ENCODE measurements at places on chromosomes 12 and 14. TPM values are rescaled to one million over a fixed set of nuclear protein-coding genes. Genes with fewer than 3 reads are reported as not detected.

DNA sequence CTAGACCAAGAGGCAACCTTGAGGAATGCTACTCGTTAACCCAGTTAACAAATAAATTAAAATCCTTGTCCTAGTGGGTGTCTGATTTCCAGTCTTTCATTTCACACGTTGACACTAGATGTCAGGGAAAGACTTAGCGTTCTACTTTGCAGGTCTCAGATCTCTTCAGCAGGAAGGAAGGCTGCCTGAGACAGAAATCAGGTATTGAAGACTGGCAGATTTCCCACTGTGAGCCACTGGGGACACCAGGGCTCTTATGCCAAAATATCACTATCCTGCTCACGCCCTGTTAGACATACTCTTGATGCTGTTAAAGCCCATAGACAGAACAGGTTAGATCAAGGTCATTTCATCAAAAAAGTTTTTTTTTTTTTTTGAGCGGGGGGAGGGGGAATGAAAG, 33.0 kb downstream of the EMP1 start:
- H3K4me1 ChIP-seq: no peaks in the 10 kb centered on the region
- H3K36me3 ChIP-seq: no peaks in the 10 kb centered on the region
- no peaks in the 10 kb centered on the region for H3K27me3 ChIP-seq

DNA sequence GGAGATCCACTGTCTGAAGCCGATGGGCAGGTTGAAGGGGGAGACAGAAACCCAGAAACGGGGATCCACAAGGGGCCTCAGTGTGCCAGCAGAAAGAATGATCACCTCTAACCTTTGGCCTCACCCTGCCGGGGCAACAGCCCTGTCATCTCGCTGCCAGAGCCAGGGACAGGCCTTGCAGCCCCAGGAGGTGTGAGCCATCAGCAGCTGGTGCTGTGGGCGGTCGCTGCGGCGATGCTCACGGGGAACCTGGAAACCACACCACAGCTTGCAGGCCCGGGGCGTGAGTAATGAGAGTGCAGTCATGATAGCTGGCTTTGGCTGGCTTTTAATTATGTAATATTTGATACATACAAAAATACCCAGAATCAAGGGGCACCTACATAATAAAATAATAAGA, 4.7 kb upstream of the TTC7B start:
- DNase-seq: peak; percentile 27
- peaks cover 2% of the 10 kb centered on the region for H3K4me1 ChIP-seq
- H3K27me3 ChIP-seq: no peaks in the 10 kb centered on the region
- H3K27ac ChIP-seq: no peak overlapping the region

DNA sequence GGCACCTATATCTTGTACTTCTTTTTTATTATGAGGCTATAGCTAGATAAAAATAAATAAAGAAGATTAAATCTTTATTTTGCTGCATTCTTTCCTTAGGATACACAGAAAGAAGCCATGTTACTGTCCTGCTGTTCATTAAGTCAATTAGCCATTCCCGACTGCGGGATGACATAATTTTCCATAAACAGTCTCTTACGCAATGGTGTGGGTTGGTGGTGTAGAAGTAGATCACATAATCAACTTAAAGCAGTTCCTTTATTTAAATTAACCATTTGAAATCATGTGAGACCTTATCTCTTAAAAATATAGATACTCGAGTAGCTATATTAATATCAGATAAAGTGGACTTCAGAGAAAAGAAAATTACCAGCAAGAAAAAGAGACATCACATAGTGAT, 40.2 kb downstream of the TAOK3 start:
- H3K36me3 ChIP-seq: no peaks in the 10 kb centered on the region
- H3K4me3 ChIP-seq: no peak overlapping the region
- no peak for DNase-seq
- no peak overlapping the region for H3K27ac ChIP-seq

DNA sequence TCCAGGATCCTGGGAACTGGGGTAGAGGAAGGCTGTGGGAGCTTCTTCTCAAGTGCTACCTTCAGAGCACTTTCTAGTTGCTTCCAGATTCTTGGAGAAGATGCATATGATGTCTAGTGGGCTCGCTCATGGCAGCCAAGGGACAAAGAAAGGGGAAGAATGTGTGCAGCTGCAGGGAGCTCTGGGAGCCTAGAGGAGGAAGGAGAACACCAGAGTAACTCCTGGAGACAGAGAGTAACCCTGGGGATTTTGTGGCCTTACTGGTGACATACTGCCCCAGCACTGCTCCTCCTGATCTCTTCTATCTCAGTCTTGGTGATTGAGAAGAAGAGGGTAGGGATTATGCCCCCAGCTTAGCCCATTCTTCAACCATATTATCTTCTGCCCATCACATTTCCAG, 10.3 kb upstream of the SP7 start:
- no peaks in the 10 kb centered on the region for H3K4me1 ChIP-seq
- no peak overlapping the region for H3K4me3 ChIP-seq
- H3K36me3 ChIP-seq: no peaks in the 10 kb centered on the region
- H3K27ac ChIP-seq: no peak overlapping the region
- DNase-seq: no peak

GRCh38 chr14:99132821-99133635, 139.0 kb downstream of the BCL11B start:
- H3K4me3 ChIP-seq: no peak overlapping the region
- no peak for DNase-seq
- no peaks in the 10 kb centered on the region for H3K36me3 ChIP-seq
- no peaks in the 10 kb centered on the region for H3K4me1 ChIP-seq
- H3K27ac ChIP-seq: no peak overlapping the region

- peaks cover 68% of the 10 kb centered on the region for H3K27me3 ChIP-seq
- H3K4me1 ChIP-seq: peaks cover 11% of the 10 kb centered on the region
- H3K27ac ChIP-seq: no peak overlapping the region
- H3K4me3 ChIP-seq: no peak overlapping the region
- DNase-seq: no peak
- no peaks in the 10 kb centered on the region for H3K36me3 ChIP-seq
Measured at GRCh38 chr14:95875831-95876760, 536 bp upstream of the TUNAR start.

- DNase-seq: no peak
- no peak overlapping the region for H3K27ac ChIP-seq
- H3K27me3 ChIP-seq: no peaks in the 10 kb centered on the region
- no peaks in the 10 kb centered on the region for H3K36me3 ChIP-seq
- H3K4me3 ChIP-seq: no peak overlapping the region
Measured at GRCh38 chr12:67533159-67533558, 115.4 kb upstream of the DYRK2 start.

DNA sequence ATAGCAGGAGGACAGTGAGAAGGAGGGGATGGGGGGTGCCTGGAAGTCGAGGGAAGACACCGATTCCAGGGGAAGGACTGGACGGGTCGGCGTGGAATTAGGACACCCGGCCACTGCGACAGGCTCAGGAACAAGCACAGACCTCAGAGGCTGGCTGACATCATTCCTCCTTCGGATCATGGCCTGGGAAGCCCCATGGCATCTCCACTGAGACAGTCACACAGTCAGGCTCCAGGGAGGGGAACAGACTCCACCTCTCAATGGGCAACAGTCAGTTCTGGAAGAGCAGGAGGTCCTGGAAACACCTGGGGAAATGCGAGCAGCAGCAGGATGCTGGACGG, 67.9 kb upstream of the FBRSL1 start:
- peaks cover 80% of the 10 kb centered on the region for H3K27me3 ChIP-seq
- H3K4me1 ChIP-seq: no peaks in the 10 kb centered on the region
- no peaks in the 10 kb centered on the region for H3K36me3 ChIP-seq

- H3K4me3 ChIP-seq: no peak overlapping the region
- H3K27ac ChIP-seq: no peak overlapping the region
- H3K4me1 ChIP-seq: no peaks in the 10 kb centered on the region
- DNase-seq: no peak
Measured at GRCh38 chr12:107287436-107288413, 194.4 kb upstream of the CRY1 start.

GRCh38 chr14:49541049-49541448, 45.1 kb downstream of the RPS29 start:
- H3K27me3 ChIP-seq: no peaks in the 10 kb centered on the region
- no peak overlapping the region for H3K4me3 ChIP-seq
- no peaks in the 10 kb centered on the region for H3K36me3 ChIP-seq
- H3K27ac ChIP-seq: no peak overlapping the region
- H3K4me1 ChIP-seq: no peaks in the 10 kb centered on the region
- DNase-seq: no peak

GRCh38 chr12:51362747-51363342, 16.4 kb upstream of the CELA1 start:
- no peaks in the 10 kb centered on the region for H3K4me1 ChIP-seq
- no peak overlapping the region for H3K4me3 ChIP-seq
- no peak overlapping the region for H3K27ac ChIP-seq
- H3K36me3 ChIP-seq: no peaks in the 10 kb centered on the region
- DNase-seq: no peak

DNA sequence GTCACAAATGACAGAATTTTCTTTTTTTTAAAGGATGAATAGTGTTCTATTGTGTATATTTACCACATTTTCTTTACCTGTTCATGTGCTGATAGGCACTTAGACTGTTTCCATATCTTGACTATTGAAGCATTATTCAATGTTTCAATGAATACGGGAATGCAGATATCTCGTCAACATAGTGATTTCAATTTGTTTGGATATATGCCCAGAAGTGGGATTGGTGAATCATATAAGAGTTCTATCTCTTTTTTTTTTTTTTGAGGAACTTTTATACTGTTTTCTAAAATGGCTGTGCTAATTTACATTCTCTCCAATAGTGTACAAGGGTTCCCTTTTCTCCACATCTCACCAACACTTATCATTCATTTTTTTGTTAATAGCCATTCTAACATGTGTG, 97.9 kb upstream of the FAR2 start:
- H3K27ac ChIP-seq: no peak overlapping the region
- H3K4me3 ChIP-seq: no peak overlapping the region
- no peak for DNase-seq
- H3K36me3 ChIP-seq: no peaks in the 10 kb centered on the region

DNA sequence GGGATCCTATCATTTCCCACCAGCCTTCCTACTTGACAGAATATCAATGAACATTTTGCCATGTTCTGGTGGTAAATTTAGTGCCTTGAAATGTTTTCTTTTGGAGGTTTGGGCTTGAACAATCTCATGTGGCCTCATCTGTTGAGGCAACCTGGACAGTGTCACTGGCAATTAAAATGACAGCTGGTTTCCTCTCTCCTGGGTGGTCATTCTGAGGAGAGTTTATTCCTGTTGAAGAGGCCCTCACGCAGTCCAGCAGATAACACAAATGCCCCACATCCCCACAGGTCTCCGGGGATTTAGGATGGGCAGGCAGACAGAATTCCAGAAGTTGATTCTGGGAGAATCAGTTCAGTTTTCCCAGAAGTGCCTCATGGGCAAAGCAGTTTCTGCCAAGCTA, 41.9 kb downstream of the MMAB start:
- no peaks in the 10 kb centered on the region for H3K27me3 ChIP-seq
- no peaks in the 10 kb centered on the region for H3K4me1 ChIP-seq
- no peak for DNase-seq
- no peak overlapping the region for H3K4me3 ChIP-seq
- H3K36me3 ChIP-seq: no peaks in the 10 kb centered on the region

GRCh38 chr14:48738186-48738925, 847.8 kb downstream of the RPS29 start:
- no peak overlapping the region for H3K4me3 ChIP-seq
- H3K4me1 ChIP-seq: no peaks in the 10 kb centered on the region
- no peak for DNase-seq
- no peaks in the 10 kb centered on the region for H3K36me3 ChIP-seq
- H3K27me3 ChIP-seq: no peaks in the 10 kb centered on the region

DNA sequence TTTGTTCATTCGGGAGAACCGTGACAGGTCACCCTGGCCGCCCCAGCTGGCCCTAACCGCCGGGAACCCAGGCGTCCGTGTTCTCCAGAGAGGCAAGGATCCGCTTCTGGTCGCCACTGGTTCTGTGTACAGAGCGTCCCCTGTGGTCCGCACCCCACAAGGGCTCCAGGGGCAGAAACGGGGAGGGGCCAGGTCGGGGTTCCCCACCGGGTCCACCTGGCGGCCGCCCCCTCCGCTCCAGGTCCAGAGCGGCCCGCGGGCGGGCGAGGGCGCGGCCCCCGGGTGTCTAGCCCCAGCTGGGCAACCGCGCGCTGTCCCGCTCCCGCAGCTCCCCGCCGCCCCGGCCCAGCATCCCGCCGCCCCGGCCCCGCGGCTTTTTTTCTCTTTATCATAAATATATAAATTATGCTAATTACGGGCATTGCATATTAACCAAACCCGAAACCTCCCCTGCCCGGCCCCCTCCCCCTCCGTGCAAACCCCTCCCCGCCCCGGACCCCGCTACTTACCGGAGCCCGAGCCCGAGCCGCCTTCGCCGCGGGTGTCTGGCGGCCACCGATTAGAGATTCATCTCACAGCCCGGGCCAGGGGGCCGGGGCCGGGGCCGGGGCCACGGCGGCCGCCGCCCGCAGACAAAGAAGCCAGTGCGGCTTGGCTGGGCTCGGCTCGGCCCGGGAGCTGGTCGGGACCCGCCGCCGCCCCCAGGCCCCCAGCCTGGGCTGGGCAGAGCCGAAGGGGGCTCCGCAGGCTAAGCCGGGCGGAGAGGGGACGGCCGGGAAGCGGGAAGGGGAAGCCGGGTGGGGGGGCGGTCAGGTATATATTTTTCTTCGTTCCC, 512 bp downstream of the POU6F1 start:
- H3K27me3 ChIP-seq: no peaks in the 10 kb centered on the region
- H3K27ac ChIP-seq: peak overlapping the region; percentile 94
- peaks cover 12% of the 10 kb centered on the region for H3K4me1 ChIP-seq

Gene PPHLN1
- total RNA-seq: 44.9 TPM

Gene AKAP3
- not detected for total RNA-seq

Gene DBX2
- total RNA-seq: 0.14 TPM

Gene PTCSC3
- not detected for total RNA-seq

Gene RNU4-1
- under 0.01 TPM for total RNA-seq

Gene GALNT8
- total RNA-seq: 3.5 TPM

Gene OTX2
- total RNA-seq: not detected

Gene SELPLG
- 2.2 TPM for total RNA-seq

Gene CNTN1
- total RNA-seq: 2.0 TPM

Gene C12orf54
- total RNA-seq: not detected

Data from transverse colon (tissue), 4 donors.